ENCODE measurements at places on chromosomes 5 and 9.

DNA sequence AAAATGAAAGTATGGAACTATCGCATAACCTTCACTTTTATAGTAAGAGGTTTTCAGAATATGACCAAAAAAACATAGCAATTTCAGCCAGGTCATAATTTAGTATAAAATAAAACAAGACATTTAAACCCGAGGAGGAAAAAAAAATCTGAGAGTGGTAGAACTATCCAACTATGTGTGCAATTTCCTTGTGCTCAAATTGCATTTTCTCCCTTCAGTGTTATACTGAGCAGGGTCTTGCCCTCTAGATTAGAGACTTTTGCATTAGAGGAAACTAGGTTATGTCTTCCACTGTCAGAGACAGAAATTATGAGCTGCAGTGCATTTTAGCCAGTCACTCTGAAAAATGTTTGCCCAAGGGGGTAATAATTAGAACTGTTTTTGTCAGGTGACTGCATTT is 330.6 kb downstream of the NR2F1-AS1 start:
- no peak for DNase-seq

GRCh38 chr9:124174433-124174832 is 83.3 kb upstream of the NEK6 start:
- DNase-seq: no peak

GRCh38 chr9:134369416-134370212 is 43.4 kb downstream of the RXRA start:
- DNase-seq: no peak

DNA sequence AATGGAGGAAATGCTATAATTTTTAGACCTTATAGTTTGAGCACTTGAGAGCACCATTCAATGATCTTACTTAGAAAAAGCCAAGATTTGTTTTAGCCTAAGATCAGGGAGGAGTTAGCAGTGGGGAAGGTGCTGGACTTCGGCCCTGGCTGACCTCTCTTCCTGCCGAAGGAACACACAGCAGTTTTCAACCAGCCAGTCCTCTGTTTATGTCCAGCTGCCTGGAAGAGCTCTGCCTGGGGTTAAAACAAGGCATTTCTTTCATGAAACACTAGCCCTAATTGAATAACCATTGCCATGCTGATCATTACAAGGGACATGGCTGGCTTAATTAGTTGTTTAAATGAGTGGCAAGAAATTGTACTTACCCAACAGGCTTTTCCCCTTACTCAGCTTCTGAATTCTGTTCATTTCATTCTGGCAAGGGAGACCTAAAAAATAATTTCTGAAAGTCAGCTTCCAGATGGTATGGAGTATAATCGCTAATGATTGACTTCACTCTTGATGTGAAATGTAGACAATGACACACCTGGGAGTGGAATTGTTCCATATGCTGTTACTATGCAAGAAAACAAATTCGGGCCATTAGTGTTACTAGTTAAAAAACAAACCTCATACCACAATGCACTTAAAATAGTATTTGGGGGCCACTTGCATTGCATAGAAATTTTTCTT is 514.2 kb downstream of the SPOCK1 start:
- DNase-seq: no peak

- DNase-seq: no peak
Measured at GRCh38 chr9:80615964-80616363, 1044.2 kb downstream of the TLE4 start.

All from HFFc6 (cell line).